ENCODE measurements at places on chromosomes 13 and 19.

- no peak for DNase-seq
Measured at GRCh38 chr13:41622432-41623429, 165.4 kb downstream of the RGCC start.

DNA sequence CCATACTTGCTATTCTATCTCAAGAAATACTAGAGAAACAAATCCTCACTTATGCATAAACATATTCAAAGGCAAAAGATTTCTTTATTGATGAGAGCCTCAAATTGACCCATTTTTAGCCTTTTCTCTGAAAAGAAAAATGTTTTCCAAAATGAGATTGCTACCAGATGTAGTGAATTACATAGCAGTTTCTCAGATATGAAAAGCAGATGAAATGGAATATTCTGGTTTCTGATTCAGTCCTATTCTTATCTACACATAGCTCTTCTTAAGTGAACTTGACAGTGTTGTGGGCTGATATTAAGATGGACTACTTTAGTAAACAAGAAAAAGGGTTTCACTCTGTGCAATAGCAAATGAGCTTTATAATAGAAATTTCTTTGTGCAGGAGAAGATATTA, 183.5 kb downstream of the DNAJC15 start:
- no peak for DNase-seq

DNA sequence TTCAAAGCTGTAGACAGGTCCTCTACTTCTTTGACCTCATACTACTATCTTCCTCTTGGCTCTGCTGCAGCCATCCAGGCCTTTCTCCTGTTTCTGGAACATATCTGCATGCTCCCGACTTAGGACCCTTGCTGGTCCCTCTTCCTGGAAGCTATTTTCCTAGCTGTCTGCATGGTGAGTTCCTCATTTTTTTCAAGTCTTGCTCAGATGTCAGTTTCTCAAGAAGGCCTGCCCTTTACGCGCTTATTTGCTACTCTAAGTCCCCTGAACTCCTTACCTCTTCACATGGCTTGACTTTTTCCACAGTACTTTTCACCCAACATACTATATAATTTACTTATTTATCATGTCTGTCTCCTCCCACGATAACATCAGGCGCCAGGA, 31.4 kb downstream of the DNAJC3 start:
- no peak for DNase-seq

GRCh38 chr13:76522083-76522755, 364.0 kb downstream of the KCTD12 start:
- DNase-seq = no peak

DNA sequence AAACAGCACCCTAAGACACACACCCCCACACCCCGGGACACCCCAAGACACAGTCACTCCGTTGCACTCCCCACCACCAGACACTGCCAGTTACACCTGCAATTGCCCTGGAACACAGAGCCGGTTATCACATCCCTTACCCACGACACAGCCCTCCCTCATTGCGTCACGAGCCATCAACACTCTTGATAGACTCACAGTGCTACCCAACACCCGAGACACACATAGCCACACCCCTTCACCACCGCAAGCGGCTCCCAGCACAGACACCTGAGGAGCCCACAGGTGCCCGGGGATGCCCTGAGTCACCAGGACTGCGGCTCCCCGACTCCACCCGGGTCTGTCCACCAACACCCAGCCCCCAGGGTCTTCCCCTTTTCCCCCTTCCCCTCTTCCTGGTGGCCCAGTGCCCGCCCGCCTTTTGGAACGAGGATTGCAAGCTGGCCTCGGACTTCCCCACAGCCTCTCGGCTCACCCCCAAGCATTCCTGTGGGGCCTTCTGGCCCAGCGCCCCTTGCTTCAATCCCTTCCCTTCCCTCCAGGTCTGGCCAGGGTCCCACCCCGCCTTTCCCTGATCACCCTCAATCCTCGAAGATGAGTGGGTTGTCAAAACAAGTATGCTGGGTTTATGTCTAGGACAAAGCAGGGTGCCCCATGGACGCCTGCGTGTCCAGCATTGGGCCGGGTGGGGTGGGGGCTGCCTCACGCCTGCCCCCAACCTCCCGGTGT, 1.7 kb upstream of the PTGER1 start:
- DNase-seq = no peak

DNA sequence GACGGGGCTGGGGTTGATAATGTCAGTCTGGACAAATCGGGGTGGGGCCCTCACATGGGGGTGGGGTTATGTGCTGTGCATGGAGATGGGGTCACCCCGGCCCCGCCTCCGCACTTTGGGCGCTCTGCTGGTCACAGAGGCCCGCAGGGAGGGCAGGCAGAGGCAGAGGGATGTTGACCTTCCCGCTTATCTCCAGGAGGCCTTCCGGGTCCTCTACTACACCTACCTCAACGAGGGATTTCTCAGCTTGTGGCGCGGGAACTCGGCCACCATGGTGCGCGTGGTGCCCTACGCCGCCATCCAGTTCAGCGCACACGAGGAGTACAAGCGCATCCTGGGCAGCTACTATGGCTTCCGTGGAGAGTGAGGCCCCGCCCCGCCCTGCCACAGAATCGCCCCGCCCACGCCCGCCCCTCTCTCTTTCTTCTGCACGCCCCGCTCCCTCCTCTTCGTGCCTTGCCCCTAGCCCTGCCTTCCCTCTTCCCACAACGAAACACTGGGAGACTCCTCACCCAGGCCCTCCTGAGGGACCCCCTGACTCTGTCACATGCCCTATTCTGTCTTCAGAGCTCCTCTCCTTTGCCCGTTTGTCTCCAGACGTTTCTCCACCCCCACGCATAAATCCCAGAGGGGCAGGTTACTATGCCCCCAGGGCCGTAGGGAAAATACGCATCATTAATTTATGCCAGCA, 32.8 kb downstream of the TMEM161A start:
- DNase-seq = no peak

DNA sequence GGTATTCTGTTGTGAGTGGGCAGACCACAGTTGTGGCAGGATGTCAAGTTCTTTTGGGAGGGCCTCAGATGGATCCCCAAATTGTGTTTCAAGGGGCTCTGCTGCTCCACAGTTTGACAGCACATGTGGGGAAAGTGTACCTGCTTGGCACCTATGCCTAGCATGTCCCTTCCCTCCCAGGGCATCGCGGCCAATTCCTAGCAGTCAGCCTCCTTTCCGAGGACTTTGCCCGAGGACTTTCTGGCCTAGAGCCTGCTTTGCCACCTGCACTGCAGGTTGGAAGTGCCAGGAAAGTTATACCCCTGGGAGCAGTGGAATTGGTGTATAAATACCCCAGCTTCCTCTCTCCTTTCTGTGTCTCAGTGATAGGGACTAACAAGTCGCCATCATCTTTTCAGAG, 11.9 kb upstream of the GPR12 start:
- DNase-seq = no peak

DNA sequence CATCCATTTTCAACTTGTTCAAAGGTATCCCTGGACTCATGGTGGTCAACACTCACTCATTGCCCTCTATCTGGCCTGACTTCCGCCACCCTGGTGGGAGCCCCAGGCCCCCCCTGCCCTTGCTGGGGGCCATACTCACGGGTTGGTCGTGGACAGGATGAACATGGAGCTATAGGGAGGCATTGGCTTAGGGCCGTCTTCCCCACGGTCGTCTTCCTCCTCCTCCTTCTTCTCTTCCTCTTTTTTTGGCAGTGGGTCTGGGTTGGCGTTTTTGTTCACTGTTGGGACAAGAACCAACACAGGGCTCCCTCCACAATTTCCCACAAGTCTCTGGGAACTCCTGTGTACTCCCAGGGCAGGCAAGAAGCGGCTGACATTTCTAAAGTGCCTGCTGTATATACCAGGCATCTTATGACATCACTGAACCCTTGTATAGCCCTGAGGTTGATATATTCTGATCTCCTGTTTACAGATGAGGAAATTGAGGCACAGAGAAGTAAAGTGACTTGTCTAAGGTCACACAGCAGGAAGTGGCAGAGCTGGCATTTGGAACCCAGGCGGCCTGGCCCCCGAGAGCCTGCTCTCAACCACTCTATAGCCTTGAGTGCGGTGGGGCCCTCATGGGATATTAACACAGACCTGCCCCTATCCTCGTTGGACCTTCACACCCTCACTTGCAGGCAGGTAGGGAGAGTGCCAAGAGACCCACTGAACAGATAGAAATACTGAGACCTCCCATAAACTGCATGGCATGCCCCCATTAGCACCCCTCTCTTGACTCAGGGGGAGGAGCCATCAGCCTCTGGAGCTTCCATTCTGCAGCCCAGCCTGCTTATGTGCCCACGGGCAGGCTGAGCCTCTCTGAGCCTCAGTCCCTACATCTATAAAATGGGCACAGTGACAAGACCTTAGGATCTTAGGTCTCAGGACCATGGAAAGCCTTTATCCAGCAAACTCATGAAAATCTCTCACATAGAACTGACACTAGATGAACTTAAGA, 135.0 kb downstream of the IER2 start:
- DNase-seq = no peak

DNA sequence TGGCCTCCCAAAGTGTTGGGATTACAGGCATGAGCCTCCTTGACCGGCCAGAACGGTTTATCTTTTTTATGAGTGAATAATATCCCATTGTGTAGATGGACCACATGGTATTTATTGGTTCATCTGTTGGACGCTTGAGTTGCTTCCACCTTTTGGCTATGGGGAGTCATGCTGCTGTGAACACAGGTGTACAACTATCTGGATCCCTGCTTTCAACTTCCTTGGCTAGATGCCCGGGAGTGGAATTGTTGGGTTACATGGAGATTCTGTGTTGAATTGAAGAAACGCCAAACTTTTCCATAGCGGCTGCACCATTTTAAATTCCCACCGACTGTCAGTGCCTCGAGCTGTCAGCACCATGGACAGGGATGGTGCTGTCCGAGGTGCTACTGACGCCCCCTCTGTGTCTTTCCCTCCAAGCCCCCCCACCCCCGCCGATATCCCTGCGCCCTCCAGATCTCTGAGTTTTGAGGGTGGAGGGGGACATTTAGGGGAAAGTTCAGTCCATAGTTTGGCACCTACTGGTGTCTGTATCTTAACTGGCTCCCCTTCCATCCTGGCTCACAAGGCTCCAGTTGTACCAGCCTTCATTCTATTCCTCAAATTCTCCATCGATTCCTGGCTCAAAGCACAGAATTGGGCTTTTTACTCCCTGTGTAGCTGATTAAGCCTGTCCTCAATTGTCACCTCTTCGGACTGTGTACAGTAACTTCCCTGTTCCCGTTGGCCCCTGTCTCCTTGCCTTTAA, 27.3 kb downstream of the PNPLA6 start:
- DNase-seq = no peak

- no peak for DNase-seq
Measured at GRCh38 chr19:8320564-8321066, 560 bp downstream of the NDUFA7 start.

- DNase-seq = no peak
Measured at GRCh38 chr19:55305983-55306562, 19.1 kb downstream of the TMEM150B start.

DNA sequence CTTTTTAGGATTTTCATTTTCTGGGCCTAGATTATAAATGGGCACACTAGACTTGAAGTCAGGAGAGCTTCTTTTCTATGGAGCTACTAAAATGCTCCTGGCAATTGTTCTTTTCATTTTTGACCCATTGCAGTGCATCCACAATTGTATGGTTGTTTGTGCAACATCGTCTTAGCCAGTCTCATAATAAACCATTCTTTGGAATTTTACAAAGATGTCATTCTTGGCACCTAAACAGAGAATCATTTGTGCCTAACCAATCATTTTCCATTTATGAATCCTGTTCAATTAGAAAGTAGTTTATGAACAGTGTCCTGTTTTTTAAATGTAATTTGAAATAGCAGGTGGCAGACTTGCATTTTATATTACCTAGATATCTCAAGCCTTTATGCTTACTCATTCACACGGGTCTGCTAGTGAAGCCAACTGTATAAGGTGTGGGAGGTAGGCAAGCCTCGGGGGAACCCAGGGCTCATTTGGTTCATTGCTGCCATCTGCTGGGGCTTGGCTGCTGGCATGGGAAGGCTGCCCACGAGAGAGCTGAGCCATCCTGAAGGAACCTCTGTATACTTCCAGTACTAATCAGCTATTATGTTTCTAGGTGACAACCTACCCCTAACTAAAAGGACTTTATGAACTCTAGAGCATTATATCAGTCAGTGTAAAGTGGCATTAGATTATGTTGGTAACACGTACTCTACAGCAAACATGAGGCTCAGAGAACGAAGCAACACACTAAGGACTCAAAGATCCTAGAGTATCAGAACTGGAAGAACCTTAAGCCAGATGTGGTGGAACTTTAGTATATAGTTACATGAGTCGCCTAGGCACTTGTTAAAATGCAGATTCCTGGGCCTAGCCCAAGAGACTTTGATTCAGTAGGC, 60.0 kb downstream of the TPT1 start:
- no peak for DNase-seq

DNA sequence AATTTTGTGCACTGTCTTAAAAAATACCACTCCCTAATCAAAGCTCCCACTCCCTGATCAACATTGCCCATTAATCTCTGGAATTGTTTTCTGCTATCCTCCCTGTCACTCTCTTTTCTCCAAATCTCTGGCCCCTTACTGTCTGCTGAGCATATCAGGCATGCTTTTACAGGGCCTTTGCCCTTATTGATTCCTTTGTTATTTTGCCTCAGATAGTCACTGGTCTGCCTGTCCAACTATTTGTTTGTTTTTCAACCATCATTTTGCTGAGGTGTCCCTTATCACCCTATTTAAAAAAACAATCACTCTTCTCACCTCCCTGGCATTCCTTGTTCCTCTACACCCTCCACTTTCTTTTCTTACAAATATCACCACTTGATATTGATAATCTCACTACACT, 153.0 kb downstream of the PCDH9 start:
- DNase-seq = no peak

DNA sequence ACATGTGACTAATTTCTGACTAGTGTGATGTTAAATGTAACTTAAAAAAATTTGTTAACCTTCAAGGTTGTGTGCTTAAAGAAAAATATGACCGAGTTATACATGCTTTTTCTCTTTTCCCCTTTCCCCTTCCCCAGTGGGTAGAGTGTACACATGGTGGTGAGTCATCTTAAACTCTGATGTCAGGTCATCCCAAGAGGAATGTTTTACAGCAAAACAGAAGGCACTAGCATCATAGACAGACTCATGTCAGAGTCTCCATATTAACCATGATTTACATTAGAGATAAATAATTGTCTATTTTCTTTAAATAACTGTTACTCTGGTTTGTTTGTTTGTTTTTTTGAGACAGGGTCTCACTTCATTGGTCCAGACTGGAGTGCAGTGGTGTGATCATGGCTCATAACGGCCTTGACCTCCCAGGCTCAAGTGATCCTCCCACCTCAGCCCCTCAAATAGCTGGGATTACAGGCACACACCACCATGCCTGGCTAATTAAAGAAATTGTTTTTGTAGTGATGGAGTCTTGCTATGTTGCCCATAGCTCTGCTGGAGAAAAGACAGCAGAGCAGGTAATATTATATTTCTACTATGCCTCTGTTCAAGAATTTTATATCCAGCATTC, 160.4 kb upstream of the PCDH9 start:
- no peak for DNase-seq

Measured in effector CD8-positive, alpha-beta T cell (primary cell).